ENCODE measurements at places on chromosomes 12 and 14.

DNA sequence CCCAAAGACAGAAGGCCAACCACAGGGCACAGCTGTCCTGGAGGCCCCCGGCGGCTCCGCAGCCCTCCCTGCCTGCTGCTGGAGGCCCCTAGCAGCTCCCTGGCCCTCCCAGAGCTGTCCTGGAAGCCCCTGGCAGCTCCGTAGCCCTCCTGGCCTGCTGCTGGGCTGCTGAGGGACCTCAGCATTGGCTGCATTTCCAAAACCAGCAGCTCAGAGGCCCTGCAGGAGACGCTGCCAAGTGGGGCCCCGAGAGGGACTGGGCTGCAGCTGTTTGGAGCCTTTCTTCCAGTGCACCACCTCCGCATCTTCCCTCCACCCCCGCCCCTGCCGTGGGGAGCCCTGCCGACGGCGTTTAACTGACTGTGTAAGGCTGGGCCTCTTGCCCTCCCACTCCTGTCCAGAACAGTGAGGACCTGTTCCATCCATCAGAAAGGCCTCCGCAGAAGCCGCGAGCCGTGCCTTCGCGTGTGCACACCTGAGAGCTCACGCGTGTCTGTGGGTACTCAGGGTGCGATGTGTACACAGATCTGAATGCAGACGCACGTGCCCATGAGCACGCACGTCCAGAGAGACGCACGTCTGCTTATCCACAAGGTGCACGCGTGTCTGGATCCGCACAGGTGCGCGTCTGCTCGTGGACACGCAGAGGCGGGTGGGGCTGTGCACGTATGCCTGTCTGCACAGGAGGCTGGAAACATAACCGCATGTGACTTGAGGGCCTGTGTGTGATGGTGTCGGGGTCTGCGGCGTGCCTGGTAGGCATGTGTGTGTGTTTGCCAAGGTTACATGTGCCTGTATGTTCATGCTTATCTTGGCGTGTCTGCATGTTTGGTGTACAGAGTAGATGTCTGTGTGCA, 57.0 kb upstream of the FBRSL1 start:
- no peak for DNase-seq

DNA sequence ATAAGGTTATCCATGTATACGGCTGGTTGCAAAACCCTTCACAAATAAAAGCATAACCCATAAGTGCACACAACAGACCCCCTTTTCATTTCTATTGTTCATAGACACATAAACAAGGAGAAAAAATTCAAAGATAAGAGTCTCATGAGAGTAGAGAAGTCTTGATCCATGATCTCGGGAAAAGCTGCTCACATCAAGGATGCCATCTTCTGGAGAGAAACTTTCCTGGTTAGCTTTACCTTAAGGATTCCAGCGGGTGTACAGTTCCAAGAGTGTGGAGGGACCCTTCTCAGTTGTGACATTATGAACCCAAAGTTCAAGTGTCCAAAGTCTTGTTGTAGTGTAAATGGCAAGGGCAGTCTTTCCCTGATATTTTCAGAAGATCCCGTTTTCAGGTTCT, 144.5 kb downstream of the LLPH start:
- no peak for DNase-seq

DNA sequence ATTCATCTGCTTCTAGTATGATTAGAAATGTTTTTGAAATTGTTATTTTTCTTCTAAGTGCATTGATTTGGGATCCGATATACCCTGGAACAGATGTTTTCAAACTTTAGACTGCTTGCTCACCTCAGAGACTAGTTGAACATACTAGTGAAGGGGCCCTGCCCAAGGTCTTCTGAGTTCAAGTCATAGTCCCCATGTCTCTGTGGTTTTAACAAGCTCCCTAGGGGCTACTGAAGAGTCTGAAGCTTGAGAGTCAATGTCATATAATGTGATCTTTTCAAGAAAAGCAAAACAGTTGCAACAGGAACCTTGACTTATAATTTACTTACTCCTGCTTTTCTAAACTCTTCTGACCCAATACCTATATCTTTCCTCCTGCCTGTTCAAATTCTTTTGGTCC, 7.5 kb upstream of the UBE2N start:
- DNase-seq: no peak

GRCh38 chr12:118427819-118428218, 51.5 kb downstream of the SUDS3 start:
- DNase-seq: no peak

- no peak for DNase-seq
Measured at GRCh38 chr12:90627180-90627896, 327.6 kb downstream of the CCER1 start.

GRCh38 chr12:86931714-86932113, 675.5 kb upstream of the MGAT4C start:
- DNase-seq: no peak

DNA sequence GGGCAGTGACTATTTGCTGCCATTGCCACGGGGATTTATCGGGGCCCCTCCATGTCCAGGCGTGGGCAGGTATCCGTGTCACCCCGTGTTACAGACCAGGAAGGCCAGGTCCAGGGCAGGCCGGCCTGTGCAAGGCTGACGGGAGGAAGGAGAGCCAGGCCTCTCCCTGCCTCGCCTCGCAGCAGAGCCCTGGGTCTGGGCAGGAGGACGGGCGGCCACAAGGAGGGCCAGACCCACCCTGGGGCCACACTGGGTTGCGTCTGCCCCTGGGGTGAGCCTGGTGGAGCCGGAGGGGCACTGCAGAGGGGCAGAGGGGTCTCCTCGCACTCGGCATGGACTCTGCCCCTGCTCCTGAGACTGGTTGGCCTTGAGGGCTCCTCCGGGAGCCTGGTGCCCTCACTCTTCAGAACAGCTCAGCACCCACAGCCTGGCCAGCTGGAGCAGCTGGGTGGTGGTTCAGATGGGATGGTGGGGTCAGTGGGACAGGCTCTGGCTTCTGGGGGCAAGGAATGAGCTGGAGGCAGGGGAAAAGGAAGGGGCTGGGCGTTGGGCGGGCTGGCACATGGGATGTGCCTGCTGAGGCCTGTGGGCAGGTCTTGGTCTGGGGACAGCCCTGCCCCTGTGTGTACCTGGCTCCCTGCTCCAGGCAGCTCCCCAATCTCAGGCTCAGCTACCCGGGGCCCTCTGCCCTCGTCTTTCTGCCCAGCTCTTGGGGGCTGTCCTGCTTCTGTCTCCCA, 53.9 kb downstream of the KIF26A start:
- DNase-seq: no peak

GRCh38 chr12:121190523-121191031, 19.4 kb upstream of the P2RX4 start:
- DNase-seq: no peak

DNA sequence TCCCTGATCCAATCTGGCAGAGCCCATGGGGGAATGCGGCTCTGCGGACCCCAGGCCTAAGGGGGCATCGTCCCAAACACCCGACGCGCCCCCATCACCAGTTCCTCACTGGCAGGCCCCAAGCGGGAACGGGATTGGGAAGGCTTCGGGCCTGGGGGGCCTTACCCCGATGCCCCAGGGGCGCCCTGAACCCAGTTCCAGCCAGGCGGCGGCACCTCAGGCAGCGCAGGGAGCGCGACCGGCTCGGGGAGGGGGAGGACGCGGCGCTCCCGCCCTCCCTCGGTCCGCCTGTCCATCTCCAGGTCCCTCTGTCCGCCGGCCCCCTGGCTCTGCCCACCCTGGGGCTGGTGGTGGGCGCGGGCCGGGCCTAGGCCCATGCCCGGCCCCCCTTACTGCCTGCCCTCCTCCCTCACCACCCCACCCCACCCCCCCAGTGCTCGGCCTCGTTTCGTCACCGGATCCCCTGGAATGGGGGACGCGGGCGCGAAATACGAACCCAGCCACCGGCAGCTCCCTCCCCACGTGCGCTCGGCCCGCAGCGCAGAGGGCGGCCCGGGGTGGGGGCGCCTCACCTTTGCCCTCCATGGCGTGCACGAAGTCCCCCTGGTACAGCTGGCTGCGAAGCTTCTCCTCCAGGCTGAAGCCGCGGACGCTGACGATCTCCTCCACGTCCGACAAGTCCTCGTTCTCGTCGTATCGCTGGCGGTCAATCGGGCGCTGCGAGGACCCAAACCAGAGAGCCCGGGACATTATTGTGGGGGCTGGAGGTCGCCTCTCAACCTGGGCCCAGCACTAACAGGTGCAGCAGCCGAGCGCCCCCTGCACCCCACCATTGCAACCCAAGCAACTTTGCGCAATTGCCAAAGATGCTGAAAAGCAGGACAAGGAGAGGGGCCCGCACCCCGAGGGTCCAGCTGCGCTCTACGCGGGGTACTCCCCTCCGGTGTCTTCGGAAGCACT, 2.3 kb downstream of the KDM2B start:
- DNase-seq: no peak

GRCh38 chr12:106416273-106416672, 58.7 kb downstream of the POLR3B start:
- DNase-seq: no peak

DNA sequence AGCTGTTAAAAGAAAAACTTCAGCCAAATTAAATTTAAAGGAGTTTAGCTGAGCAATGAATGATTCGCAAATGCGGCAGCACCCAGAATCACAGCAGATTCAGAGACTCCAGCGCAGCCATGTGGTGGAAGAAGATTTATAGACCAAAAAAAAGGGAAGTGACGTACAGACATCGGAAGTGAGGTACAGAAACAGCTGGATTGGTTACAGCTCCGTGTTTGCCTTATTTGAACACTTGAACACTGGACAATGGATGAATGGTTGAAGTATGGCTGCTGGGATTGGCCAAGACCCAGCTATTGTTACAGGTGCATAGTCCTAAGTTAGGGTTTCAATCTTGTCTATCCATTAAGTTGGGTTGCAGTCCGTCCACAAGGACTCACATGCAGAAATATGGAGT, 42.6 kb downstream of the GALNT8 start:
- no peak for DNase-seq

DNA sequence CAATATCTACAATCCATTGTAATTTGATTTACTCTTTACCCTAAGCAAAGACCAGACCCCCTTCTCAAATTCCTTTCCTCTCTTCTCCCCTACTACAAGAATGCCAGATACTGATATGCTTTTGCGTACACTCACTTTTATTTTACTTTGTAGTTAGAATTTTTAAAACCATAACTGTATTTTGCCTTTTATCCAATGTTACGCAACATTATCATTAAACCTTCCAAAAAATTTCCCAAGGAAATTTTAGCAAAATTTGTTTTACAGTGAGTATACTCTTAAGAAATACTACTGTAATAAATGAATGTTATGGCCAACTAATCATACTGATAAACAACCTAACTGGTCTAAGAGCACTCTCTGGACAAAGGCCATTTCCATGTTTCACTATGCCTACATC, 22.3 kb downstream of the ATP2B1 start:
- no peak for DNase-seq

GRCh38 chr12:14356147-14356546, 9.3 kb upstream of the ATF7IP start:
- no peak for DNase-seq

- DNase-seq: no peak
Measured at GRCh38 chr12:80291108-80291754, 152.8 kb upstream of the PTPRQ start.

DNA sequence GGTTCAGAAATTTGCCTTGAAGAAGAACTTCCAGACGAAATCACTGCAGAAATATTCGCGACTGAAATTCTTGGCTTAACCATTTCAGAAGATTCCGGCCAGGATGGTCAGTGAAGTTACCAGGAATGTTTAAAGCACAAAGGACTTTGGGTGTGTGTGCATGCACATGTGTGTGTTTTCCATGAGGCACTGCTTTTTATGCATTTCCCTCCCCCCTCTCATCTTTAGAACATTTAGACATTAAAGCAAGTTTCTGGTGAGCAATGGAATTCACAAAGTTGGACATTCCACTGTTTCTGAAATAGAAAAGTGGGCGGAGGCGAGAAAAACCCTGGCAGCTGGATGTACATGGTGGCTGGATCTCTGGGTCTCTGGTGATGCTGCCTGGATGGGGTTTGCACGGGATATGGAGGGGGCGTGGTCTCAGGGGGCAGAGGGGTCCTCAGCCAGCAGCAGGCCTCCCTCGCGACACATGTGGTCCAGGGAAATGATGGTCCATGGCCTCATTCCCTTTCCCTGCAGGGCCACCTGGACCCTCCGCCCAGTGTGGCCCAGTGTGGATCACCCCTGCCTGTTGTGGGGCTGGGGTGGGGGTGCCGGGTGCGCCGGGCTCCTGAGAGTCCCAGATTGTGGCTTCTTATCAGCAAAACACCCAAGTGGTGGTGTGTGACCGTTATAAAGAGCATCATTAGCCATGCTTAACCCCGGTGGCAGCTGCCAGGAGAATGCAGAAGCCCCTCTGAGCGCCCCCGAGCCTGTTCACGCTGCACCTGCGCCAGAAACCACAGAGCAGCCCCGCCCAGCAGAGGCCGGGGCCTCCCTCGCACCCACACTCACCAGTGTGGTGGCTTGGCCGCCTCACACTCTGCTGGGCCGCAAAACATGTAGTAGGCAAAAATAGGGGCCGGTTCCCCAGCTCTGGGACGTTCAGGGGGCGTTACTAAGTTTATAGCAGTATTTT, 17.8 kb upstream of the BCL7A start:
- DNase-seq: no peak

DNA sequence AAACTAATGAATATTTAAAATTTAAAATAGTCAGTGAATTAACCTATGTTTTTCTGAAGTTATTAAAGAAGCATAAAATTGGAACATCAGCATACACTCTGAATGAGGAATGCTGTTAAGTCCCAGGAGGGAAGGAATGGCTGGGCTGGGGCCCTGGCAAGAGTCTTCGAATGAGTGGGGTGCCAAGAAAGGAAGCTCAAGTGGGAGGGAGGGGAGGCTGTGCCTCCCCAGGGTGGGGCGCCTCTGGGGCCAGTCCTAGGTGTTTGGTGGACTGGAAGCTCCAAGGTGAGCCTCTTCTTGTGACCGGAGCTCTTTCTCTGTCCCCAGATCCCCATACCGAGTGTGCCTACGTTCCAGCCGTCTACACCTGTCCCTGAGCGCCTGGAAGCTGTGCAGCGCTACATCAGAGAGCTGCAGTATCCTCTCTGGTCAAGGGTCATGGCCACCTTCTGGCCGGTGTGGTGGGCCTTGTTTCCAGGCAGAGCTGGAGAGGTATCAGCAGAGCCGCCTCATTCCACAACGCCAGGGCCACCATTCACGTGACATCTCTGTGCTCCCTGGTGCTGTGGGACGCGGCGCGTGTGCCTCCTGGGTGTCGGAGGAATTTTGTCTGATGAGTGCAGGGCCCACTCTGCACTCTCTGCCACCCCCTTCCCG, 8.5 kb downstream of the VASH1 start:
- no peak for DNase-seq

GRCh38 chr14:24534286-24534685, 26.2 kb upstream of the CMA1 start:
- DNase-seq: no peak

- DNase-seq: no peak
Measured at GRCh38 chr14:54356172-54356571, 40.6 kb upstream of the CDKN3 start.

All from cortex of kidney (tissue), 1 donor.